ENCODE measurements at places on chromosomes 12 and 14.

GRCh38 chr12:15644700-15645099, 144.5 kb downstream of the EPS8 start:
- no peak for DNase-seq

DNA sequence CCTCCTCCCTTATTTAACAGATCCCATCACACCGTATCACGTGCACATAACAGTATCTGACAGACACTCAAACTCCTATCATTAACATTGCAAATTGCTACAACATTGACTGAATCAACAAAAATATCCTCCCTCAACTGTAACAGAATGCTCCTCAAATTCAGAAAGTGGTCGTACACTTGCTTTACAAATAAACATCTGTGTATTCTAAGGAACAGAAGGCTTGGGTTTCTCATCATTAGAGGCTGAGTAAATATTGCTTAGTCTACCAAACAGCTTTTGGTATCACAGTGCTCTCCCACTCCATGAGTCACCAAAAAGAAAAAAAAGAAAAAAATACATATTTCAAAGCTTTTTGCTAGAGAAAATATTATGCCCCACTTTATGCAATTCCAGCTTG, 23.9 kb downstream of the FERMT2 start:
- no peak for DNase-seq

- no peak for DNase-seq
These were observed 19.7 kb downstream of the VDR start for GRCh38 chr12:47885012-47885501.

DNA sequence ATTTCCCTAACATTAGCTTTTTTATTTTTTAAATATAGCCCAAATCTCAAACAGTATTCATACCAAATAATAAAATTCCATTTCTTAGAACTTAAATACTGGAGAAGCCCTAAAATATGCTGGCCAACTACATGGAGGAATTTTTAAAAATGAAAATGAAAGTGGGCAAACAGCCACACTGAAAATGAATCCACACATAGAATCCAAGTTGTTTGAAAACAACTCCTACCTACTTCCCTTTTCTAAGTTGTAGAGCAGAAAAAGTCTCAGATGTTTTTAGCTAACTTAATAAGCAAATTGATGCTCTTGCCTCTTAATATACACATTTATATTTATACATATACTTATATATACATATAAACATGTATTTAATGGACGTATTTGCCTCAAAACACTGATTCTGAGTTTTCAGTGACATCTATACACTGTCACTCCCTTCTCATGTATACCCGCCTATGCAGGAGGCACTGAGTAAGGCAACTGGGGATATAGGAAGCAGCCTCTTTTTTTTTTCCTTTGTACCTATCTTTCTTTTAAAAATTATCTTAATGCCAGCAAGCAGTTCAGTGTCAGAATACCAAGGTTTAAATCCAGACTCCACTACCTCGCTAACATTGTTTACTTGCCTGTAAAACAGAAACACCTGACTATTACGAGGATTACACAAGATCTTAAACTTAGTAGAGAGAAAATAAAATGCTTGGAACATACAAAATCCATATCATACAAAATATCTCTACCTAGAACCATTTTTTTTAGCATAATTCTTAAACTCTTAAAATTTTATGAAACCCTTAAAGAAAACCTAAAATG, 13.3 kb downstream of the DICER1 start:
- DNase-seq: no peak

- DNase-seq: no peak
These were observed 10.3 kb downstream of the ZNF605 start for GRCh38 chr12:132945806-132946205.

DNA sequence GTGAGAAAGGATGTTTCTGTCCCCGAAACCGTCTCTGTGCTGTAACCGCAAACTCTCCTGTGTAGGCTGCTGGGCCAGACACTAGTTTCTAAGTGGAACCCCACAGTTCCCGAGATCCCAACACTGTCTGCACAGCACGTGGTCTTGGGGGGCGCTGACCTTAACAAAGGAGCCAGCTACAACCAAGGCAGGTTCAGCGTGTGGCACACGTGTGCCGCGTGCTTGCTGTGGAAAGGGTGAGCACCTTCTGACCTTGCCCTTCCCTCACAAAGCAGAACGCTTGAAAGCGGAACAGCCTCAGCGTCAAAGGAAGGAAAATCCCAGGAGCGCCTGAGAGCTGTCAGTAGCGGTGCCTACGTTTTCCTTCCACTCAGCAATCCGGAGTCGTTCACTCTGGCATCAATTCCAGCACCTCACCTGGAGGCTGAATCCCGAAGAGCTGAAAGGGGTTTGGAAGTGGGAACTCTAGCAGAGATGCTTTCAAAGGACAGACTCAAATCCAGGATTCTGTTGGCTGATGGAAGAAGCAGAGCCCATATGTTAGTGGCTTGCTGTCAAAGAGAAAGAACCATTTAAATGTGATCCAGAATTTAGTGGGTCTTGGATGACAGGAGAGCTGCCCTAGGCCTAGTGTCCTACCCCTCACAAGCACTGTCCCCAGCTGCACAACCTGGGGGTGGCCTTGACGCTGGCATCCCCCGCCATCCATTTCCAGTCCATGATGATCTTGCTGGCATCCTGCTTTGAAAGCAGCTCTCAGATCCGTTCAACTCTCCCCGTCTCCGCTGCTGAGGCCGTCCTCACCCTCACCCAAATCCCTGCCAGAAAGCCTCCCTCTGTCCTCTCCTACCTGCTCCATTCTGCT, 27.1 kb downstream of the CCDC92 start:
- no peak for DNase-seq

GRCh38 chr12:116368196-116369194, 91.0 kb upstream of the MED13L start:
- DNase-seq: no peak

GRCh38 chr14:26917086-26917485, 319.3 kb upstream of the NOVA1 start:
- peak; percentile 17 for DNase-seq

DNA sequence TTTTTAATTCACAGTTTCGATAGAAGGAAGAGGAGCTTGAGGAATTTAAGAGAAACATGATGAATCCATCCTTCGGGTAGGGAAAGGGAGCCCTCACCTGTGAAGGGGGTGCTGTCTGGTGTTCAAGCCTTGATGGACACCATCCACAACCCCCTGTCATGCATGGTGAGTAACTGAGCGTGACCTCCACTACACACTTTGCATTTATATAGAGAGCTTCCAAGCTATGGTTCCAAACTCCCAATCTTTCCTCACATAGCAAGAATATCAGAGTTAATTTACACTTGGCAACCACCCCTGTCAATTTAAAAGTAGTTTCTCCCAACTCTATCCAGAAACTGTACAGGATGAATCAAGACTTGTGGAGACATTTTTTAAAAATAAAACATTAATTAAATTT, 13.1 kb upstream of the NID2 start:
- no peak for DNase-seq

DNA sequence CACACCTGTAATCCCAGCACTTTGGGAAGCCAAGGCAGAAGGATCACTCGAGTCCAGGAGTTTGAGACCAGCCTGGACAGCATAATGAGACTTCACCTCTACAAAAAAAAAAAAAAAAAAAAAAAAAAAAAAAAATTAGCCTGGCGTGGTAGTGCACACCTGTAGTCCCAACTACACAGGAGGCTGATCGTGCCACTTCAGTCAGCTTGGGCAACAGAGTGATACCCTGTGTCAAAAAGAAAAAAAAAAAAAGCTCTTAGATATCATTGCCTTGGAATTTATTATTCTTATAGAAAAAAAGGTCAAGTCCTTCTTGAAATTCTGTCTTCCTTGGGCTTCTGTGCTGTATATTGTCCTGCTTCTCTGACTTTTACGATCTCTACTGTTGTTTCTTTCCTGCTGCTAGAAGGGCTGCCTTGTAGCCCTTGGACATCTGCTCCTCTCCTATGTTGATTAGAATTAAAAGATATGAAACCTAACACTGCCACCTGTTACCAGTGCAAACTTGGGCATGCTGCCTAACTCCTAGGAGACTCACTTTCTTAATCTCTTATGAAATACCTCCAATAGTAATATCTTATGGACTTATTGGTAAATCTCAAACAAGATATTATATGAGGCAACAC, 5.7 kb downstream of the TMEM19 start:
- DNase-seq: no peak

- no peak for DNase-seq
These were observed 53.8 kb upstream of the DHRS4 start for GRCh38 chr14:23899788-23900187.

DNA sequence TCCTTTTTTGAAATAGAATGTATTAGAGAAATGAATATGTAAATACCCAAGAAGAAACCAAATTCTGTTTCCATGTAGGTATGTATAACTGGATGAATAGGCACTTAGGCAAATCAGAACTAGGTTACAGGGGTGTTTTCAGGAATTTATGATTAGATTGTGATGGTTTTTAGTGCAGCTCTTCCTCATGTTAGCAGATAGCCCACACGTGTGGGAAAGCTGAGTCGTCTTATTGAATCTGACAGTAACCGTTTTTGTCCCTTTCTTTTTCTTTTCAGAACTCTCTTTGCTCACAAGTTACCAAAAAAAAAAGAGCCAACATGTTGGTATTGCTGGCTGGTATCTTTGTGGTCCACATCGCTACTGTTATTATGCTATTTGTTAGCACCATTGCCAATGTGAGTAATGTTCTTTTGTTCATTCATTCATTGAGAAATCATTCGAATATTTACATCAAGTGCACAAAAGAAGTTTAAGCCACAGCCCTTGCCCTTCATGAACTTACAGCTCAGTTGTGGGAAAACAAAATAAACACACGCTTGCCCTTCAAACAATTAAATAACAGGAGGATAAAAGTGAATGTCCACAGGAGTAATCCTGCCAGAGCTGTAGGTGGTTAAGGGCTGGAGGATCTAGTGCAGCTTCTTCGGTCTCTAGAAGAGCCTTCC, 14.8 kb downstream of the EMP1 start:
- no peak for DNase-seq

DNA sequence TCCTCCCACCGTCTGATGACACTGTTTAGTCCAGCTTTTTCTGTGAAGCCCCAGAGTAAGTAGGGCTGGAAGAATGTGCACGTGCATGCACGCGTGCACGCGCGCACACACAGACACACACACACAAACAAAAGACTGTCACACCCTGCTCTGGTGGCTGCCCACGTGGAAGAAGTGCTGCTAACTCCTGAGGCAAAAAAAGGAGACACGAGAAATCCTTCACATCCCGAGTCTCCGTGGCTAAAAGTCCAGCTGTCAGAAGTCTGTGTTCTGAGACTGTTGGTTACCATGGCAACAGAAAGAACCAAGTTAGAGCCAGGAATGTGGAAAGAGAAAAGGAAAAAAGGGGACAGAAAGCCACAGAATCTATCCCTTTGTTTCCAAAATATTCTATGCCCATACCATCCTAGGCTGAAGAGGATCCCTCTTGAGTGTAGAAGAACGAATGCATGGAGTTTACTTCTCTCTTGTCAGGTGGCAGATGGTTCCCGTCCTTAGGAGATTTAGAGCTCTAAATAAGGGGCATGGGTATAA, 1.6 kb upstream of the C12orf71 start:
- DNase-seq: no peak

DNA sequence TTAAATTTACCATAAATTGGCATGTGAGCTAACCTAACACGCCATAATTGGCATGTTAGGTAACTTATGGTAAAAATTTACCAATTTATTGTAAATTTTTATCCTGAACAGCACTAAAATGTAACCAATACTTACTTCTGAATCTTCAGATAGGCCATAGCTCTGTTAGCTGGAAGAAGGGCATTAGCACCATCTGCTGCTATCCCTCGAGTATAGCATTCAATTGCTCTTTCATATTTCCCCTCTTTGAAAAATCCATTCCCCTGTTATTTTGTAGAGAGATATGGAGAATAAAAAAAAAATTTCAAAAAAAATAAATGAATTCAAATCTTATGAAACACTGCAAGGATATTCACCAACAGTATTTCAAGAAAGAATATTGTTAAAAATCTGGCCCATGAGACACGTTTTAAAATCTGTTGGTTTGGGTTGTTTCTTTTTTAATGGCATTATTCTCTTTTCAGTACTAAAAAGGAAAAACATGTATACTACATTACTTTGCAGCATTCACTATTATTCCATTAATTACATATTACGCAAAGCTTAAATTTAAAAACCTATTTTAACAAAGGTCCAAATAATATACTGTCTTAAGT, 19.1 kb downstream of the RPAP3 start:
- peak; percentile 31 for DNase-seq

- no peak for DNase-seq
These were observed 24.3 kb downstream of the MNAT1 start for GRCh38 chr14:60758885-60759284.

DNA sequence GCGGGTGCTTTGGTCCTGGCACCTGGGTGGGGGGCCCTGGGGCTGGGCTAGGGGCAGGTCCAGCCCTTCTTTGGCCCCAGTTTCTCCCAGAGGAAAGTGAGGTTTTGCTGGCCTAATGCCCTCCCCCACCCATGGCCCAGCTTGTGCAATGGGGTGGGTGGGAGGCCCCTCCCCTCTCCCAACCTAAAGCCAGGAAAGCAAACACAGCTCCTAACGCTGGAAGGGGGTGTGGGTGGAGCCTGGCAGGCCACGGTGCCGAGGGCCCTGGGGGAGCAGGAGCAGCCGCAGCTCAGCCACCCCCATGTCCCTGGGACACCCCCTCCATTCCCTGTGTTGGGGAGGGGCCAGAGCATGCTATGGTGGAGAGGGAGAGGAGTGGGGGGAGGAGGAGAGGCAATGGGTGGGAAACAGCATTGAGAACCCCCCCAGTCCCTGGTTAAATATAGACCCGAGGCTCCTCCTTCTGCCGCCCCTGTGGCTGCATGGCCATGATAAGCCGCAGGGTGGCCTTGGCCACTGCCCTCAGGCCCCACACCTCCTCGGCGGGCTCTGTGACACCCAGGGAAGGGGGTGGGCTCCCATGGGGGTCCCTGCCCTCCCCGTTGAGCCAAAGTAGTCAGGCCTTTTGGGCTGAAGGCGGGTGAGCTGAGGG, 4.7 kb downstream of the EXOC3L4 start:
- no peak for DNase-seq

DNA sequence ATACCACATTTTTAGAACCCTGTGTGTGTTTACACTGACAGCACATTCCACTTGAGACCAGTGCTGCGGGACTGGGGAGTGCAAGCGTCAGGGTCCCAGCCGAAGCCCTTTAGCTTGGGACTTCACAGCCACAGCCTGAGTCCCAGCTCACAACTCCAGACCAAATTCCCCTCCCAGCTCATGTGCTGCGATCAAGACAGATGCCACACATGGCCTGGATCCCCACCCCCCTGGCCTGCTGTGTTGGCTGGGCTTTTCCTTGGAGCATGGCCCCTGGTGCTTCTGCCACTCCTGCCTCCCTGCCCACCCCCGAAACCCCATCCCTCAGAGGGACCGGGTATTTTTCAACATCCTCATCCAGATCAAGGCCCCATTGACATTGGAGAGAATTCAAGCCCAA, 63.7 kb downstream of the WDR20 start:
- no peak for DNase-seq

DNA sequence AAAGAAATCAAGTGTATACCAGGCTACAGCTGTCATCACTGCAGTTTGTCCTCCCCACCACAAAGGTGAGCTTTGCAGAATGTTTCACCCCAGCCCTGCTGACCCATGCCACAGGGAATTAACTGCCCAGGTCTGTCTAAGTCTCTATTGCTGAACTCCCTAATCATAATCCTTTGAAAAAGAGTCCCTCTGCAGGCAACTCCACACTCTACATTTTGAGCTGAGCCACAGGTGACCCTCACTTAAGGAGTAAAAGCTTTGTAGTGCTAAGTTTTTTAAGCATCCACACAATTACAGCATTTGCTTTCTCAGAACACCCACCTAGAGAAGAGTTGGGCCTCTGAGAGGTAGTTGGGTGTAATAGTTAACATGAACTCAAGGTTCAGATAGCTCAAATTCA, 90.0 kb downstream of the C12orf50 start:
- DNase-seq: no peak

Measured in urothelium cell line (cell line).